Pons (tissue), 1 donor: ENCODE measurements at places on chromosomes 5 and 9.
A peak's percentile ranks its signal among the peaks of the same experiment; 100 is the strongest.

DNA sequence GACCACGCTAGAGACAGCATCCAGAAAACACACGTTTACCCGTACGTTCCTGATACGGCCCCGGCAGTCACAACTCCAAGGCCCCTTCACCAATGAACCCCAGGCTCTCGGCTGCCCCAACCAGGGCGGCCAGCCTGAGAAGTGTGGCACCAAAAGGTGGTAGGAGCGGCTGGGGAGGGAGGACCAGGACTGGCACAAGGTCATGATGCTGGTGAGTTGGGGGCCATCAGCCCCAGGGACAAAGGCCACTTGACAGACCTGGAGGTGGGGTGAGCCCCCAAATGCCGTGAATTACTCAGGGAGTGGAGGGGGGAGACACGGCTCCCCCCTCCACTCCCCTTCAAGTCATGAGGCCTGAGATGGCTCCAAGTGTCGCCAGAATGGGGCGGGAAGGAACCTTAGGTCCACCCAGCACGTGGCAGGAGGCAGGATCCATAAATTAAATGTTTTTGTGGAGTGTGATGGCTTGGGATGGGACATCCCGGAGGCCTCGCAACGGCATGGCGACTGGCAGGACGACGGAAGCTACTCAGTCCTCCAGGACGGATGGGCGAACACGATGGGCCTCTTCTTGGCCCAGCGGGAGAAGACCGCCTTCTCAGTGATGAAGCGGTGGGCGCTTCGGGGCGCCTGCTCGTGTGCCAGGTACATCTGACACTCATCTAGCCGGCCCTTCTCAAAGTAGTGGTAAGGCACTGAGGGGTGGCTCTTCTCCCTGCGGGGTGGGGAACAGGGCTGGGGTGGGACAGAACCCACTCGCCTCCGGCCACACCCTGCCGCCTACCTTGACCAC is 8.7 kb upstream of the ST6GALNAC6 start:
- no peak for DNase-seq

- peak; percentile 74 for DNase-seq
Observed at GRCh38 chr9:96242811-96243210, 59.2 kb downstream of the HSD17B3 start.

- no peak for DNase-seq
Observed at GRCh38 chr9:15578714-15579113, 25.9 kb downstream of the CCDC171 start.

GRCh38 chr9:84781931-84782866 is 112.7 kb downstream of the NTRK2 start:
- no peak for DNase-seq

DNA sequence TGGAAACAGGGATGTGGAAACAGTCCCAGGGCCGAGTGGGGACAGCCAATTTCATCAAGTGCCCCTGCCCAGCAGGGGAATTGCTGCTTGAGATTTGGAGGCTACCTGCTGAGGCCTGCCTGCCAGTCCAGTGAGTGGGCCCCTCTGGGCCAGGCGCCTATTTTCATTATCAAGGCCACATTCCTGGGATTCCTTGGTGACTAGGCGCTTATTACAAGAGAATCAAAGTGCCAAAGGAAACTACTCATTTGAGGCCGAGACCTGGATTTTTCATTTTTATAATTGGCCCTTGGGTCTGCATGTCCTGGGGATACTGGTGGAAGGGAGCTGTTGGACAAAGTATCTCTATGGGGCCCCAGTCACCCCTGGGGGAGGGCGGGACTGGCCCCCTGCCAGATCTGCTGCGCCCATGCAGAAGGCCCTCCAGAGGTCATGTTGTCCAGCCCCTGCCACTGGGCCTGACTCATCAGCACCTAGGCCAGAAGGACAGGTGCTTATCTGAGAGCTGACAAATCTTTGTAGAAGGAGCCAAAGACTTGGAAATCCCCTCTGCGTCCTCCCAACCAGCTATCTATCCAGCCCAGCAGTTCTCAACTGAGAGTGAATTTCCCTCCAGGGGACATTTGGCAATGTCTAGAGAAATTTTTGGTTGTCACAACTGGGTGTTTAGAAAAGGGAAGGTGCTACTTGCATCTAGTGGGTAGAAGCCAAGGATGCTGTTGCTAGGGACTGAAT is 45.6 kb downstream of the FOXI1 start:
- no peak for DNase-seq

DNA sequence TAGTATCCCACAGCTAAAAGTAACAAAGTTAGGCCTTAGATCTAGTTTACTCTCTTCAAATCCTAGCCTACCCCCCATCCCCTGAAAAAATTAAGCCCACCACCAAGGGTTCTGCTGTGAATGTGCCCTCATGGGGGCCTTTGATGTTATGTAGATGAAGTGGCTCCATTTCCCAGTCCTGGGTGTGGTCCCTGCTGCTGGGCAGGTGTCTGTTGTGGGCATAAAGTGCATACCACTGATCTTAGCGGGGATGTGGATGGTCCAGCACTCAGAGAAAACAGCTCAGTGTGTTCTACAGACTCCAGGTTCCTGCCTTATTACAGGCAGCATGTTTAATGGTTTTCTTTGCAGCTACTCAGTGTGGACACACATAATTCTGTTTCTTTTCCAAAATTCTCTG is 1.9 kb downstream of the PCBD2 start:
- no peak for DNase-seq

DNA sequence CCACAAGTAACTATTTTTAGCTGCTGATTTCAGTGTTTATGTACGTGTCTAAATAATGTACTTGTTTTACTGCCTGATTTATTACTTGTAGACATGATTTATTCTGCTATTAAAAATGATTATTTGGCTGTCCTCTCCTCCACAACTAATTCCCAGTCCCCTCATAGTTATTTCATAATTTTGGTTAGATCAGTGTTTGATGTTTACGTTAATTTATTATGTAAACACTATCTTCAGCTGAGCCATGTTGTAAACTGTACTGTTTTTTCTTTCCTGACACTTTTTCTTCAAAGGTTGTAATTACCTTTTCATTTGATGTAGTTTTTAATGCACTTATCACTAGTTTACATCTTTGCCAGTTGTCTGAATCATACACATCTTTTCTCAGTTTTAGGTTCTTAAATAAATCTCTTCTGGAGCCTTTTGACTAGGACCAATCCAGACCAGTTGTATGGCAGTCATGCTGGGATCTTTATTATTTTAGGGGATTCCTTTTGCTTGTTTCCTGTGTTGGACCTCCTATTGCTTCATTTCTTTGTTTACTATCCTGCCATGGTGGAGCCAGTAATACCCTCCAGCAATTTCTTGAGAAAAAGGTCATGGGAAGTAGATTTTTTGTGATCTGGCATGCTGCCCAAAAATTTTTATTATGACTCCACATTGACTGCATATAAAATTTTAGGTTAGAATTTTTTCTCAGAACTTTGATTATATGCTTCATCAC is 16.1 kb downstream of the AP3S1 start:
- no peak for DNase-seq

DNA sequence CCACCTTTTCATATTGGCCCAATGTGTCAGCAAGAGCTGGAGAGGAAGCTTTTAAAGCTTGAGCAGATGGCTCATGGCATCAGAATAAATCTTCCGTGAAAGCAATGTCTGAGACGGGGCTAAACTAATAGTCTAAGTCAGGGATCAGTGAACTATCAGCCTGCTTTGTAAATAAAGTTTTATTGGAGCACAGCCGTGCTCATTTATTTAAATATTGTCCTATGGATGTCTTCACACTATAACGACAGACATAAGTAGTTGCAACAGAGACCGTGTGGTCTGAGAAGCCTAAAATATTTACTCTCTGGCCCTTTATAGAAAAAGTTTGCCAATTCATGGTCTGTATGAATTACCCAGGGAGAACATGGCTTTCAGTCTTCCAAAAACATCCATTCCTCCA is 85.6 kb upstream of the SLC44A1 start:
- no peak for DNase-seq

GRCh38 chr9:16515879-16516301 is 354.6 kb downstream of the BNC2 start:
- peak; percentile 25 for DNase-seq

DNA sequence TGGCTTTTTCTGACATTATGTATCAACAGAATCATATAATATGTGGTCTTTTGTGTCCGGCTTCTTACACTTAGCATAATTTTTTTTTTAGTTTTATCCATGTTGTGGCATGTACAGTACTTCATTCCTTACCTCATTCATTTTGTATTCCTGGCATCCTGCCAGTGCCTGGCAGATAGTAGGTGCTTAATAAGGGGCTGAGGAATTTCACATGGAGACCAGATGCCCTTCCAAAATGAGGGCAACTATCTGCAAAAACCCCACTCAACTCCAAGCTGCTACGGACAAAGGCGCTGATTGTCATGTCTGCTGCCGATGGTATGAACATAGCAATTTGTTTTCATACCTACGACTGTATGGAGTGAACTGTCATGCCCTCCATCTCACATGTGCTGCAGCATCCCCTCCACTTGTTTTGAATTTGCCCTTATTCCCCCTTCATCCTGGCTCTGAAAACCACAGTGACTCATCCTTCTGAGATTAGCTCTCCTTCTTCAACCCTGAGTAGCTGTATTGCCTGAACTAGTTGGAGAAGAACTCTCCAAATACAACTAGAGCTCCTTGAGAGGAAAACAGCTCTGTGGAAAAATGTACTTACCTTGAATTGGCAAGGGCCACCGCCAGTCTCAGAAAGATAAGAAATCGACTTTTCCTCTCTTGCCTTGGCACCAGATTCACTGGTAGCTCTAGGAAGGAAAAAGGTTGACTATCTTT is 41.3 kb upstream of the FOXE1 start:
- DNase-seq, result no peak

DNA sequence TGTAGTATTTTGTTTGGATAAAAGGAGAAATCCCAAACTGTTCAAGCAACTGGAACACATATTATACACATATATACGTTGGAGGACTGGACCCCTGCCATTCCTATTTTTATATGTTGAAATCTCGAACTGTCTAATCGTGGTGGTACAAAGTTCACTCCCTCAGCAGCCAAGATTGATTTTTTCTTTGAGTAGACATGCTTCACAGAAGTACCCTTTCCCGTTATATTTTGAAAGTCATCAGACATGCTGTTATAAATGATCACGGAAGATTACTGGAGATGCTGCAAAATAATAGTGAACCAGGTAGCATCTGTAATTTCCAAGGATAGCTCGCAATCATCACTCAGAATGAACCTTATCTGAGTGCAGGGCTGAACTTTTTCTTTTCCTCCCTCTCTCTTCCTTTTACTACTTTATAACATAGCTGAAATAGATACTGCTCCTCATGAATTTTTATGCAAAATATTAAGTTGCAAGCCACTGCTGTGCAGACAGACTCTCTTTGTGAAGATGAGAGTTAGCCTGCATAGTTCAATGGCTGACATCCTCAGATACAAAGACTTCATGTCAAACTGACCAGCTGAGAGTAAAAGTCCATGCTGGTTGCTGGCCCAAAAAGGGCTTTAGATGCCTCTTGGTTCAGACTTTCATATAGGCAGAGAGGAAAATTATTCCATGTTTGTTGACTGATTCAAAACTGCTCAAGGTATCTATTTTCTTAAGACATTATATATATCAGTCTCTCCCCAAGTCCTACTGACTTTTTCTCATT is 451.9 kb downstream of the TMEM38B start:
- DNase-seq, result peak; percentile 43

DNA sequence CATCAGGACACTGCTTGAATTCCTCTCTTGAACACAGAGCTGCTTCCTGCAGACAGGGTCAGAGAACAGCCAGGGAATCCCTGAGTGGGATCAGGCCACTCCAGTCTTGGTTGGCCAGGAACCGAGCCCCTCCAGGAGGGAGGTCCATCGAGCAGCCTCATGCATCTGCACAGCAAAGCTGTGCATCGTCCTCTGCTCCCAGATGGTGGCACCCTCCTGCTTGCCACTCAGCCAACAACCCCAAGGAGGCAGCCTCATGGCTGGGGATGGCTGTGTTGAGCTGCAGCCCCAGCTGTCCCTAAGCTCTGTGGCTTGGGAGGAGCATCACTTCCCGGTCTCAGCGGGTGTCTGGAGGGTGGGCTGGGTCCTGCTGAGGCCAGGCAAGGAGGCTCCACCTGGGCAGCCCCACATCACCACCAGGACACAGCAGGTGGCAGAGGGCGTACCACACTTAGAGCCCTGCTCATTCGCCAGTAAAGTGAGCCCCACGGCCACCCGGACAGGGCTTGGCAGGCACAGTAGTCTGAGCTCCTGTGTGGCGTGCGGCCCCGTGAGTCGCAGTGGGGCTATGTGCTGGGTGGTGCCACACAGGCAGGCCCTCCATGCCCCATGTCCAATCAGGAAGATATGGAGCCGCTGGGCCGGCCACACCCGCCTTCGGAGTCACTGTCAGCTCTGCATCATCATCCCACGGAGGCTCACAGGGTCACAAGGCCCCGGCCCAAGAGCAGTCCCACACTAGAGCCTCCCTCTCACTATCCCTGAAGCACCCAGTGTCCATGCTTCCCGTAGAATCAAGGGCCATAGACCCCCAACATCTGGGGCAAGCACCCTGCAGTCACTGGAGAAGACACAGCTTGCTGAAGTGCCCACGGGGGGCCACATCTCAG is 11.9 kb downstream of the LPCAT1 start:
- no peak for DNase-seq

DNA sequence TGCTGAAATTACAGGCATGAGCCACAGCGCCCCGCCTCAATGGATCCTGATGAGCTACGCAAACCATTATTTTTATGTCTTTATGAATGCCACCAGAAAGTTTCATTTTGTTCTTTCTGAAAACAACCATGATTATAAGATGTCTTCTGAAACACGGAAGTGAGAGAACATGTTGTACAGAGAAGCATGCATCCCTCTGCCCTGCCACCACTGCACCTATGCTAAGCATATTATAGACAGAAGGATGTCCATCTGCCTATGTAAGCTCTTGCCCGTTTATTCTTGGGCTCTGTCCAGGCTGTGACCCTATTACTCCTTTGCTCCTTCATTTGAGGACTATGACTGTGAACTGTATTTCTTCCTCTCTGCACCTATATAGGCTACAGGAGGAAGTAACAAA is 74.3 kb downstream of the GRAMD2B start:
- DNase-seq, result no peak

DNA sequence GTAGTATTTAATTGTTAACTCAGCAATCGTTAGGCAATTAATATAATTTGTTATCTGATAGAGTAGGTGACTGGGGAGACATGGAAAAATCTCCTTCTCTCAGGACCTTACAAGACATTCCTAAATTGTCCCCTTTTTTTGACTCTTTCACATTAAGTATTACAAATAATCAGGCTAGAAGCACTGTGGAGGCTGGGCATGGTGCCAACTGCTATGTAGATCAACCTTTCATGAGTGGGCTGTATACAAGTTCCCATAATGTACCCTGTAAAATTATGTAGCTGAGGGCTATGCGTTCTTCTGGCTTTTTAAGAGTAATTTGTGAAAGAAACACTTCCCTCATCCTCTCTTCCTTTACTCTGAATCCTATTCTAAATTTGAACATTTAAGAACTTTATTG is 140.2 kb downstream of the NFIB start:
- DNase-seq, result no peak
